ENCODE measurements at places on chromosomes 5 and 9.

- no peak for DNase-seq
These were observed 23.4 kb downstream of the LCP2 start for GRCh38 chr5:170273968-170274710.

DNA sequence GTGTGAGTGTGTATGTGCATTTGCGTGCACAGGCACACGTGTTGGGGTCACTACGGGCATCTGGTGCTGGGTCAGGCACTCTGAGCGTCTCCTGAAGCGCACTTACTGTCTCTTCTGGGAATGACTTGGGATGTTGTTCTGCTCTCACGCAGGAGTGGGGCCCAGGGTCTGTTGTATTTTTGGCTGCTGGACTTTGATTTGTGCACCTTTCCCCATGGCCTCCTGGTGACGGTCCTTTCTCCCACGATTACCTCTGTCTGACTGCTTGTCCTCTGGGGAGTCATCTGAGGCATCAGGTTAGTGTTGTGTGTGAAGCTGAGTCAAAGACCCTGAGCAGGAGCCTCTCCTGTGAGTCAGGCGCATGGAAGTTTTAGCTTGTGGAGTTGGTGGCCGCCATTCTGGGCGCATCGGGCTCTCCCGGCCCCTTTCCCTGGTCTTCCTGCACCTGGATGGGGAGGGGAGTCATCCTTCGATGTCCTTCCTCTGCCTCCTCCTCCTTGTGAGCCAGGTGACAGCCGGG, 62.1 kb downstream of the RXRA start:
- no peak for DNase-seq

- no peak for DNase-seq
These were observed 17.8 kb upstream of the B4GALT1 start for GRCh38 chr9:33184963-33185362.

- DNase-seq = no peak
These were observed 17.5 kb upstream of the LHFPL2 start for GRCh38 chr5:78666041-78666444.

- no peak for DNase-seq
These were observed 12.5 kb upstream of the LHX2 start for GRCh38 chr9:123998970-123999621.

- no peak for DNase-seq
These were observed 289.2 kb upstream of the PTGER4 start for GRCh38 chr5:40390281-40391149.

- DNase-seq = no peak
These were observed 409.4 kb upstream of the CTNND2 start for GRCh38 chr5:12313602-12314001.

DNA sequence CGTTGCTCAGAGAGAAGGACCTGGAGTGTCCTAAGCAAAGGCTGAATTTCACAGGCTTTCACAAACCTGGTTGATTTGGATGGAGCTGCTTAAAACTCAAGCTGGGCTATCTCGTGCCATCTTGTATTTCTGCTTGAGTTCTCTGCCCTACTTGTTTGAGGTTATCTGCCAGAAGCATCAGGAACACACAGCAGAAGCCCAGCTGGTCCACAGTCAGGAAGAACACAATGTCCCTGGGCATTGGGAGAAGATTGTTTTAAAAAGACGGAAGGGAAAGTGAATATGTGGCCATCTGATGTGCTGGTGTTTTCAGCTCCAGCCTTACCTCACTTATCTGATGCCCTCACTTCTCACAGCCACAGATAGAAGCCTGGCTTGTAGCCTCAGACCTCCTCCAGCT, 32.9 kb upstream of the SLC36A1 start:
- DNase-seq = no peak

DNA sequence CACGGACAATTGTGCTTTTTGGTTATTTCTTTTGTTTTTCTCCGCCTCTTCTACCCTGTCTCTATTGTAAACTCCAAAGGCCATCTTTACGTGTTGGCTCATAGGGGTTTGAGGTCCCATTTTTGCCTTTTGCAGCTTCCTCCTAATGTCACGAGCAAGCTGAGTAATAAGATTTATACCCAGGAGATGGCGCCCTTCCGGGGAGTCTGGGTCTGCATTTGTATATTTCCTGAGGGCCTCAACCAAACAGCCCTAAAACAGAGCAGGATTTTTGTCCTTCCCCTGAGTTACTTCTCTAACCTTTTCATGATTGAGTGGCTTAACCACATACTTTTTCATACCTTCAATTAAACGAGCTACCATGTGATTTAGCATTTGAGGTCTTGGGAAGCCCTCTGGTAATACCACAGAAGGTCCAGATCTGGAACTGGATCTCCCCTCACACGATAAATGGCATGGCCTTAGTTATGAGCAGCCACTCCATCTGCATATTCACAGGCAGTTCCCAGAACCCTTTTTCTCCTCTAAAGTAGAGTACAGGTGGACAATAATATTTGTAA, 11.2 kb upstream of the CFAP95 start:
- DNase-seq = no peak

DNA sequence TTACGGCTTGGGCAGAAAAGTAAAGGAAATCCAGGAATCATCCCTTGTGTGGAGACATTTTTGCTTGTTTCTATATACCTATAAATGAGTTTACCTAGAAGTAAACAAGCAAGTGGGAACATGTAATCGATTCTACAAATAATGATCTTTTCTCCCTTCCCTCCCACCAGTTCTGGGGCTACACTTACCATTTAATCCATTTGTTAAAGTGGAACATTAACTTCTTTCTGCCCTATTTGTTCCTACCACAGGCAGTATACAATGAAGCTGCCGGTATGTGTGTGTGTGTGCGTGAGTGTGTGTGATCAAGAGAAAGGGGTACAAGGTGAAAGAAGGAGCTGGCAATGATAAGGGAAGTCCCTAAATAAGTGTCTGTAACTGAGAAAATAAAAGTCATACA, 26.4 kb upstream of the ELL2 start:
- DNase-seq = no peak

DNA sequence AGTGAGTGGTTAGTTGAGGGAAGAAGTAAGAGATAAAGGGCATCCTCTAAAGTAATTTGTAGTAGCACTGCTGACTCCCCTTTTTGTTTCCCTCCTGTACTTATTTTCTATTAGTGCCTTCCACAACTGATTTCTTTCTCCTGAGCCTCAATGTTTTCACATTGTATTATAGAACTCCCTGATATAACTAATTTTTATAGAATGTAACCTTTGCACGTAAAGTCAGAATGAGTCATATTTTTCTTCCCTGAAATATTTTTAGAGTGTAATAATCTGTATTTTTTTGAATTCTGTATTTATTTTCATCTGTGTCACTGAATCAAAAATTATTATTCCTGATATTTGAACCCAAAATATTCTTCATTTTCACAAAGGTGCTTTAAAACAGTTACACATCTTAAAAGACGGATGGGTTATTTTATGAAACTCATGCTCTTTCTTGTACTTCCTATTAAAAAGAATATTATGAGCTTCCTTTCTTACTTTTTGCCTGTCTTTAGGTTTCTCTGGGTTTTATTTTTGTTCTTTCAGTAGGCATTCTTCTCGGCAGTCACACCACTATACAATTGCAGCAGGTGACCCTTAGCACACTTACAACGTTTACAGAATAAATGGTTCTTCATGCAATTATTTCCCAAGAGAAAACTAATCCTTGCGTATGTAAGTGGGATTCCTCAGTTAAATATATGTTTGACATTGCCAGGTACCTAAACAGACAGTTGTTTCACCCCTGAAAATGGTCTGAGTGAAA, 30.5 kb upstream of the DMRTA1 start:
- no peak for DNase-seq

- DNase-seq = no peak
These were observed 9.5 kb downstream of the SPRY4 start for GRCh38 chr5:142315096-142315900.

GRCh38 chr5:66138637-66139317, 5.3 kb upstream of the SREK1 start:
- DNase-seq = no peak

GRCh38 chr9:104971511-104971910, 43.6 kb upstream of the ABCA1 start:
- DNase-seq = no peak

DNA sequence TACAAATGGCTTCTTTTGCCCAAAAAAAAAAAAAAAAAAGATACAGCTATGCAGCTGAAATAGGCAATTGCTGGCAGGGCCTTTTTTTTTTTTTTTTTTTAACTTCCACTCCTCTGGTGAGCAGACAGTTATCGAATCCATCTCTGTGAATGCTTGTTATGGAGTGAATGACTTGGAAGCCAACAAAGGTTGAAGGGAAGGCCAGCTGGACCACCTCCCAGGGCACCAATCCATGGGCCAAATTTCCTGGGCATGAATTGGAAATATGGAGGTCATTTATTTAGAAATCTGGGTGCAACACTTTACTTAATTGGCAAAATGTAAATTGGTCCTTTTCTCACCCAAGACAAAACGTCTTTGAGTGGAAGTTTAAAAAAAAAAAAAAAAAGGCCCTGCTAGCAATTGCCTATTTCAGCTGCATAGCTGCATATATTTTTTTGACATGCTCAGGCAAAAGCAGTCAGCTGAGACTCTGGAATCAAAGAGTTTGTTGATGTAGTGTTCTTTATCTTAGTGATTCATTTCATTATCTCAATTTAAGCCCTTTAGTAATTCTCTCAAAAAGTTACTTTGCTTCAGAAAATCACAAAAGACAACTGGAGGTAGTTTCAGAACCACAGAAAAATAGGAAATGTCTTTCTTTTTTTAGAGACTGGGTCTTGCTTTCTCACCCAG, 392.2 kb upstream of the KLF4 start:
- DNase-seq = no peak

DNA sequence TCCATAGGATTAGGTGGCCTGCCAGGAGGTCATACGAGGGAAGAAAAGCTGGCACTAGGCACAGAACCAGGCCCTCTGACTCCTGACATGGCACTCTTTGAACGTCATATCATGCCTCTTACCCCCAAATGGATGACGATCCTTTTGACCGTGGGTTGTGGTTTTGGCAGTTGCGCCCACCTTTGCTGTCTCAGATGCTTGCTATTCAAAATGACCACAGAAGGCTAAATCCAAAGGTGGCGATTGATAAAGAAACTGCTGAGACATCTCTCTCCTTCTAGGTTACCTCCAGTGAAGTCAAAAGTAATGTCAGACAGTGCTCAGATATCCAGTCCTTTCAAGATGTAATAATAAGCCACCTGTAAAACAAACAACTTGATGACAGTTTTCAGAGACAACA, 385.0 kb downstream of the EFNA5 start:
- no peak for DNase-seq

- DNase-seq = no peak
These were observed 590 bp downstream of the RASGRF2 start for GRCh38 chr5:80960531-80961375.

- DNase-seq = no peak
These were observed 2.6 kb upstream of the ENC1 start for GRCh38 chr5:74643111-74643562.

DNA sequence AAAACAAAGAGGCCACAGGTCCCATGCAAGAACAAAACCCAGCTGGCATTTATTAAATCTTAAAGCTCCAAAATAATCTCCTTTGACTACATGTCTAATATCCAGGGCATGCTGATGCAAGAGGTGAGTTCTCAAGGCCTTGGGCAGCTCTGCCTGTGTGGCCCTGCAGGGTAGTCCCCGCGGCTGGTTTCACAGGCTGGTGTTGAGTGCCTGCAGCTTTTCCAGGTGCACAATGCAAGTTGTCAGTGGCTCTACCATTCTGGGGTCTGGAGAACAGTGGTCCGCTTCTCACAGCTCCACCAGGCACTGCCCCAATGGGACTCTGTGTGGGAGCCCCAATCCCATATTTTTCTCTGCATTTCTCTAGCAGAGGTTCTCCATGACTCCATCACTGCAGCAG, 54.4 kb upstream of the HCN1 start:
- no peak for DNase-seq

- no peak for DNase-seq
These were observed 79.5 kb upstream of the NFIB start for GRCh38 chr9:14393418-14393817.

GRCh38 chr5:115838885-115839518, 2.4 kb downstream of the ATG12 start:
- DNase-seq = peak; percentile 12

GRCh38 chr5:14128079-14128478, 15.1 kb upstream of the TRIO start:
- DNase-seq = no peak

DNA sequence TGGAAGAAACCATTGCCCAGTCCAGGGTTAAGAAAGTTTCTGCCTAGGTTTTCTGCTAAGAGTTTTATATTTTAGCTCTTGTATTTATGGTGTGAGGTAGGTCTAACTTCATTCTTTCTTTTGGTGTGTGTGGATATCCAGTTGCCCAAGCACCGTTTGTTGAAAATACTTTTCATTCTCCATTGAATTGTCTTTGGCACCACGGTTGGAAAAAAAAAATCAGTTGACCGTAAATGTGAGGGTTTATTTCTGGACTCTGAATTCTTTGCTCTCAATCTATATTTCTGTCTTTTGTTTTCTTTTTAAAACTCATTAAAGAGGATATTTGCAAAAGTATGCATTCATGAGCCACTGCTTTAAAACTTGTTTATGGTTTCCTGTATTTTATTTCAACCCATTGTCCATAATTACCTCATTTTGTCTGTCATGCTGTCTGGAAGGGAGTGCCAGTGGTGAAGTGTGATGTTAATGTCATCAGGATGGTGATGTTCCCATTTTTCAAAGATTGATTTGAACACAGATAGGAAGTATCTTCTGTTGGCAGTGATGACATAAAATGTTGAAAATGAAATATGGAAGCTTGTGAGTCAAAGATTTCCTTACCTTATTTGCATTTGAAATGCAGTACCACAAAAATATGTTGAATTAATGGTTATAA, 33.9 kb downstream of the HABP4 start:
- DNase-seq = no peak

DNA sequence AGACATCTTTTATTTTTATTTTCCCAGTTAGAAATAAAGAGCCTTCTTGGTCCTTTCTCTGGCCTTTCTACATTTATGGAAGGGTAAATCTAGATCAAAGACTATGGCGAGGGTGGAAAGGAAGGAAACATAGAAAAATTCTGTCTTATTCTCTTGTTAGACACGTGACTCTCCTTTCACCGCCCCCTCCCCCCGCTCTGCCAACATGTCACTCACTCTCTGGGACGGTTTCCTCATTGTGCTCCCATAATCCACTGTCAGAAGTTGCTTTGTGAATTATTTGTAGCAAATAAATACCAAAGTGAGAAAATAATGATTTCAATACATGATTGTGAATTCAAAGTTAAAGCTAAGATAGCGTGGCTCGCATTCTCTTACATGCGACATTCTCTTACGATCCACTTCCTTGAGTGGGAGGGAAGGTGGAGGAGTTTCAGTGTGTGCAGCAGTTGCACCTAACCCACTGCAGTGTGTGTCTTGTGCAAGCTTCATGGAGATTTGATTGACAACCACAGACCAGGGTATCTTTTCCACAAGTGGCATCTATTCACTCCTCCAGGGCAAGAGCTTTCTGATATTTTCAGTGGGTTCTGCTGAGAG, 423.0 kb upstream of the KIF2A start:
- DNase-seq = no peak
